ENCODE measurements at places on chromosomes 11 and 22.

GRCh38 chr11:3609416-3610265, 32.2 kb downstream of the ART5 start:
- peak; percentile 64 for DNase-seq

- DNase-seq, result no peak
Observed at GRCh38 chr11:134764966-134765365, 352.9 kb upstream of the B3GAT1 start.

- DNase-seq, result no peak
Observed at GRCh38 chr22:38435010-38435409, 20.0 kb downstream of the KCNJ4 start.

- no peak for DNase-seq
Observed at GRCh38 chr11:70866834-70867233, 385.5 kb downstream of the SHANK2 start.

GRCh38 chr11:45382133-45382878, 96.2 kb upstream of the SYT13 start:
- DNase-seq, result no peak

DNA sequence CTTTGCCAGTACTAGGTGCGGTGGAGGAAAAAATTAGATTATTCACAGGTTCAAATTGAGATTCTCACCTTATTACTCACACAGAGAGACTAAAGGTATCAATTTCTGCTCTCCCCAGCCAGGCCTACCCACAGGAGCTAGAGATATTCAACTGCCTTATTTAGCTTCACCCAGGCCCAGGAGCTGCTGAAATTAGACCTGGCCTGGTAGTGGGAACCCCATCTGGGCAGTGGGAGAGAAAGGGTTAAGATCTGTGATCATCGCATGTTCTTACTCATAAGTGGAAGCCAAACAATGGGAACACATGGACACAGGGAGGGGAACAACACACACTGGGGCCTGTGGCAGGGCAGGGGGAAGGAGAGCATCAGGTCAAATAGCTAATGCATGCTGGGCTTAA, 20.9 kb upstream of the MICAL2 start:
- DNase-seq, result no peak

GRCh38 chr11:12091956-12092558, 18.3 kb upstream of the MICAL2 start:
- DNase-seq, result no peak

DNA sequence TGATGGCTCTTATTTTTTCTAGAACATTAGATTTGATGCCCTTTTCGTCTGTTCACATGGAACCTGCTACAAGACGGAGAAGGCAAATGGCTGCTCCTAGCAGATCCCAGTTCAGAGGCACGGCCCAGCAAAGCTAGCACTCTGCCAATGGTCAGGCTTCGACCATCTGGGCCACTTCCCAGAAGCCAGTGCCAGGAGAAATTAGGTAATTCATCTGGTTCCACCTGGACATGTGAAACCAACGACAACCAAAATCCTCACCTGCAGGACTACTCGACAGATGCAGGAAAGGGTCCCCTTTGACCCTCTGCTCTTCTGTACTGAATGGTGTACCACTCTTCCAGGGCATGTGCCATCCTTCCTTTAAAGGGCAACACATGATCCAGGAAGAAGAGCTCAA, 25.4 kb downstream of the MICAL3 start:
- DNase-seq, result no peak

DNA sequence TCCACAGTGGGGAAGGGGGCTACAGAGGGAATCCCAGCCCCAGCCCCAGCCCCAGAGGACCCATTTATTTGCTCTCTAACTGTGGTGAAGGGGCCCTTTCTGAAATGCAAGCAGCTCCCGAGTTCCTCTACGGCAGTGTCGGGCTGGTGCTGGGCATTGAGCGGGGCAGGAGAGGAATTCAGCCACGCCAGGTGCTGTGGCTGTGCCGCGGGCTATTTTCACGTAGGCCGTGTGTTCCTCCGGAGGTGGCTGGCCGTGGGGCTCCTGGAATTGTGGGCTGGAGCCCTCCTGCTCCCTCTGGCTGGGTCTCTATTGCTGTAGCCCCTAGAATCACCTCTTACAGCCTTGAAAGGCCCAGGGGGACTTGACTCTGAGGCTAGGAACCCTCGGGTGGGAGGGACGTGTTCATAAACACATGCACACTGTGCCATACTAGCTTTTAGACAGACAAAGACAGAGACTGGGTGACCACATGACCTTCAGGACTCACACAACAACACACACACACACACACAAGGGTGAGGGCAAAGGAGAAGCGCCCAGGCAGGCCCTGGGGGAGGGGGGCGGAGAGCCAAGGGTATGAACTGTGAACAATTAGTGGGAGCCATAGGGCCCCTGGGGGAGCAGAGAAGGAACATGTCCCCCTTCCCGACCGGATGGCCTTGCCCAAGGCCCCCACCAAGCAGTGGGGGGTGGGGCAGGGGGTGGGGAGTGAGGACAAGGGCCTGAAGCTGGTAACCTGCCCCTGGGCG, 48.4 kb upstream of the SYT7 start:
- no peak for DNase-seq

- peak; percentile 75 for DNase-seq
Observed at GRCh38 chr11:68014157-68014946, 4.2 kb downstream of the ALDH3B1 start.

DNA sequence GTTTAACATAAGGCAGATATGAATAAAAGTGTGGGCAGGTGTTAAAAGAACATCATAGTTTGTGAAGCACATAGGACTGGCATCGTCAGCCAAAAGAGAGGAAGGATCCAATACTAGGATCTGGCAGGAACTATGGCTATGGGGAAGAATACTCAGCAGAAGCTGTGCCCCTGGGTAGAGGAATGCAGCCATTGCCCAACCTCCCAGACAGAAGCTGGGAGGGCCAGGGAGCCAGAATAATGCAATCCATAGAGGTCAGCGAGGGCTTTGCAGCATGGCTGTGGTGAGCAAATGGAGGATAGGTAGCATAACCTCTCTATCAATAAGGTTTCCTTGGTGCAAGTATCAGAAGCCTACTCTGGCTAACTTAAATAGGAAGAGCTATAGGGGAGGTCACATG, 11.7 kb upstream of the CSTF3 start:
- DNase-seq, result peak; percentile 55

DNA sequence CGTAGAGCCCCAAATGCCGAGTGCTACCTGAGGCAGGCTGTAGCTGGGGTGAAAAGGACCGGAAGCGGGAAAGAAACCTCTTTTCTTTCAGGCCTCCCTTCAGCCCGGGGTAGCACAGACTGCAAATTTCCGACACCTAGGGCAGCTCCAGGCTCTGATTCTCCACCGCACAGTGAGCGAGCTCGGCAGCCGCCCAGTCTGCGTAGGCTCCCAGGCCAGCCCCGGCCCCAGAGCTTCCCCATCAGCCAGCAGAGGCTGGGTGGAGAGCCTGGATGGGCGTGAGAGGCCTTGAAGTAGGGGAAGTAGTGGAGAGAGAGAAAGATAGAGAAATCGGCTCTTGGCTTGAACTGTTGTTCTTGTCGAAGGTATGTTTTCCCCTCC, 9.3 kb upstream of the PAX6 start:
- no peak for DNase-seq

- no peak for DNase-seq
Observed at GRCh38 chr11:62805961-62806441, 761 bp upstream of the NXF1 start.

- DNase-seq, result no peak
Observed at GRCh38 chr11:125079151-125079877, 16.2 kb downstream of the SLC37A2 start.

DNA sequence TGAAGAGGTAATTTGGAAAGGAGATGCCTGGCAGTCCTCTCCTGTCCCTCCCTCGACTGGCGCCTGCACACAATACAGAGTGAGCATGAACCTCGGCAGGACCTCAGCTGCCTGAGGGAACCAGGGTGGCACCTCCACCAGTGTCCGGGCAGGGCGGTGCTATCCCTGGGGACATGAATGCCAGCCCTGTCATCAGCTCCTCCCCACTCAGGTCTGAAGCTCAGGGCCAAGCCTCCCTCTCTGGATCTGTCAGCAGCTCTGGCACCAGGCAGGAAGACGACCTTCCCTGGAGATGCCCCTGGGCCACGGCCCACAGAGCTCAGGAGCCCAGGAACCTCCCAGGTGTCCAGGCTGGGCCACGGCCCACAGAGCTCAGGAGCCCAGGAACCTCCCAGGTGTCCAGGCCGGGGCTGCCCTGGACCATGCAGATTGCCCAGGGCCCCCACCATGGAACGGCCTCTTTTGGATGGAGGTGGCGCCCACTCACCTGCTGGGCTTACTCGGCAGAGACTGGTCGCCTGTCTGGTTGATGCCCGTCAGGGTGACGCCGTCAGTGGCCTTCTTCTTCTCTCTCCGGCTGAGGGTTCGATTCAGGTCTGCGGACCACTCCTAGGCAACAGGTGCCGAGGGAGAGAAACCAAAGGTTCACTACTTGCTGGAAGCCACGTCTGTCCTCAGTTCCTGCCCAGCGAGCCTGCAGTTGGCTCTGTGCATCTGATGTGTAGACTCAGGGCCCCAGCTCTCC, 21.7 kb upstream of the ARFGAP3 start:
- no peak for DNase-seq

DNA sequence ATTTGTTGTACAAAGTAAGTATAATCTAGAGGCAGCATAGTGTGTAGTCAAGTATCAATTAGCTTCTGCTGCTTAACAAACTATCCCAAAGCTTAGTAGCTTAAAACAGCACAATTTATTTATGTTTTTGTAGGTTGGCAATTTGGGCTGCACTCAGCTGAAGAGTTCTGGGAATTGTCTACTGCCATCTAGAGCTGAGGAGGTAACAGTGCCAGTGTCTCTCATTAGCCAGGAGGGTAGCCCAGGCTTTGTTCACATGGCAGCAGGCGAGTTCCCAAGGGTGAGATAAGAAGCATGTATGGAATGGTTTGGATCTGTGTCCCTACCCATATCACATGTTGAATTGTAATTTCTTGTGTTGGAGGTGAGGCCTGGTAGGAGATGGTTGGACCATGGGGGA, 45.8 kb upstream of the SLN start:
- no peak for DNase-seq

GRCh38 chr22:46362203-46362933, 26.9 kb downstream of the TRMU start:
- DNase-seq, result no peak
